A549 treated with GW870086 at 1 μM for 4 hours (cell line): ENCODE measurements at places on chromosomes 13 and 19. TPM values are rescaled to one million over a fixed set of nuclear protein-coding genes. Genes with fewer than 3 reads are reported as not detected.

ADM5 gene
- total RNA-seq: 3.7 to 6.1 TPM (median 5.6 TPM) in 5 replicates

MCEMP1 gene
- total RNA-seq: not detected in 5 replicates

KLHL26 gene
- total RNA-seq: 2.3 to 3.4 TPM (median 3.4 TPM) in 5 replicates

SLC5A5 gene
- 0.11 to 0.35 TPM (median 0.15 TPM) in 5 replicates for total RNA-seq

CCDC106 gene
- total RNA-seq: 13.7 to 19.1 TPM (median 18.0 TPM) in 5 replicates

GJB2 gene
- total RNA-seq: 0.62 to 1.00 TPM (median 0.86 TPM) in 5 replicates
